Activated CD8-positive, alpha-beta memory T cell treated with anti-CD3 and anti-CD28 coated beads, Interleukin-2, amount 50 U/mL, for 48 hours (primary cell): ENCODE measurements at places on chromosomes 7 and 10.

DNA sequence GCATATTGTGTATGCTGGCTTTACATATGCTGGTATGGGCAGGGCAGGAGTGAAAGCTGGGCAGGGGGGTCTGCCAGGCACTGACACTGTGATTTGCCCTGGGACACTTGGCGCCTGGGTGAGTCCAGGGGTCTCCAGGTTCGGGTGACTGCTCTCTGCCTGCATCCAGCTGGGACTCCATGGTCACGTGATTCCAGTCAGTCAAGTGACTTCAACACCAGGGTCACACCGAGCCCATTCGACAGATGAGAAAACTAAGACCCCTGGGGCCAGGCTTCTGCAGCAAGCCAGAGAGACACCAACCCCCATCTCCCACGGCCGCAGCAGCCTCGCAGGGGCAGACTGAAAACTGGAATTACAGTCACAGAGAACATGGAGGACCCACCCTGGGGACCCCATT lies 30.0 kb downstream of the MMD2 start:
- DNase-seq: no peak

GRCh38 chr7:33412331-33412730 lies 283.0 kb downstream of the BBS9 start:
- no peak for DNase-seq

DNA sequence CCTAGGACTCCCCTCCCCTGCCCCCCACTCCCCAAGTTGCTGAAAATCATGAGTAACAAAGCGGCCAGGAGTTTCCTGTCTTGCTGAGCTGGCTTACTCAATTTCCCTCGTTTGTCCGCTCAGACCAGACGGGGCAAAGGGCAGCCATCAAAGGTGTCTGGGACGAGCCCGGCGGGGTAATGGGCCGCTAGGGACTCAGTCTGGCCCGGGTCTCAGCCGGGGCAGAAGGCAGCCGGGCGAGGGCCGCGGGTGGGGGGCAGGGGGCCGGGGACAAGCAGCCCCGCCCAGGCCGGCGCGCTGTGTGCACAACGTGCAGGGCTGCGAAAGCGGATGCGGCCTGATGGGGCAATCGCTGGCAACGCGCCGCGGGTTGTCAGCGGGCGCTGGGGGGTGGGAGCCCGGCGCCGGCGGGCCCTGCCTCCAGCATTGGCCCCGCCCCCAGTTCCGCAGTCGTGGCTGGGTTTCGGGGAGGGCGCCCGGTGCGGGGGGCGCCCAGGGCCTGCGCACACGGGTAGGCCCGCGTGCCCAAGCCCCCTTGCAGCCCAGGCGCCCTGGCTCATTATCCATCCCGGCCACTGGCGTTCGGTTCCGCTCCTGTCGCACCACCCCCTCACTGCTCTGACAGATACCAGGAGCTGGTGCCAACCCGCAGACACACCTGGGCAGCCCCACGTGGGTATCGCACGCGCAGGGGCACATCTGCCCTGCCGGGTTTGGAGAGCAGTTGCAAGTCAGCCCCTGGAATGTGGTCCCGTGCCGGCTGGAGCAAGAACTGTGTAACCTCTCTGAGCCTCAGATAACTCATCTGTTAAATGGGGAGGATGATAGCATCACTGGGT lies 35.1 kb downstream of the DNAJB12 start:
- peak; percentile 94 for DNase-seq

DNA sequence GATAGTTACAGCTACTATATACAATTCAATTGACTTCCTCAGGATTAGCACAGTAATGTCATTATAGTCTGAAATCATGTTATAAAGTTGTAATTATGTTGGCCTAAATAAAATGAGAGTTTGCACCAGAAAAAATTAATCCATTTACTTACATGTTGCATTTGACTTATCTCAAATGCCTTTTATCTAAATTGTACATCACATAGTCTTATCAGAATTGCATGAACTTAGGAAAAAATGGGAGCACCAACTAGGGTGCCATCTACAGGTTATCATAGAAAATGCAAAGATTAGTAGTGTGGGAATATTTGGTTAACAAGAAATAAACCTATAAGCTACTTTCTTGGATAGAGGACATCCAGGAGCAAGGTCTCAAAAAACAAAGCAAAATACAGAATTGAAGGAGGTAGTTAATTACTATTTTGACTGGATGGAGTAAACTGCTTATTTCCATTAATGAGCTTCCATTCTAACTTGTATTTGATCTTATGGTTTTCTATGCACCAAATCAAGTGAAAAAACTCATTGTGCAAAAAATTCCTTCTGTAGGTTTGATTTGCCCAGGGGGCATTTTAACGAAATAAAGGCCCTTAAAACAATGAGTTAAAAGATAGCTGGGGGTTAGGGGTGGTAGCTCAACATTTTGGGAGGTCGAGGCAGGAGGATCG lies 60.0 kb upstream of the ORC5 start:
- DNase-seq: no peak

GRCh38 chr10:13056456-13057077 lies 43.4 kb upstream of the OPTN start:
- DNase-seq: no peak

- no peak for DNase-seq
These were observed 324.9 kb downstream of the LRRTM3 start for GRCh38 chr10:67250686-67251085.

DNA sequence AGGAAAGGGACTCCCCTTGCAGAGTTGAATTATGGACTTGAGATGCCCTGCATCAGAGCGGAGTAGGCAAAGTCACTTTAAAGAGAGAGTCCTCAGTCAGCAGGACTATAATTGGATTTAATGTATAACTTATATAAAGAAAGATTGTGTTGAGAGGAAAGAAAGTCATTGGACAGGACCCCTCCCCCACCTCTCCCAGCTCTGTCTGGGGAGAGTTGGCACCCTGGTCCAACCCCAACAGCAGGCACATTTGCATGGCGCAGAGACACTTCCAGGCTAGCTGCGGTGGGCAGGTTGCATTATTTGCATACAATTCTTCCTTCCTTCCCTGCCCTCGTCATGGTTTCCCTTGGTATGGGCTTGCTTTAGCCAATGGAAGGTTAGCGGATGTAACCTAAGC lies 46.1 kb upstream of the NPTX2 start:
- no peak for DNase-seq

GRCh38 chr10:118045158-118045836 lies 1.4 kb downstream of the RAB11FIP2 start:
- no peak for DNase-seq

DNA sequence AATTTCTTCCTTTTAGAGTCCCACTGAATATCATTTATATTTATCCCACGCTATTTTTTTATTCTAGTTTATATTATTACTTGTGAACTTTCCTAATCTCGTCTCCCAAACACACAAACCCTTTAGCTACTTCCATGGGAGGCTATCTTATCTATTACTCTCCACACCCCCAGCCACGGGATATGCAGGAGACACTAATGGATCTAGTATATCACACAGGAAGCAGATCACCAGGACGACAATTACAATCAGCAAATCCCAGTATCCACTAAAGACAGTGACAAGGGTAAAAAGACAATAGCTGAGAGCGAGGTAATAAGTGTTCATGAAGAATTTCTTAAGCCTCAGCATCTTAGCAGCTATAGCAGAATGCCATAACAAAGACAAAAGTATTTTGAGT lies 3.8 kb upstream of the AKR1E2 start:
- DNase-seq: no peak

- no peak for DNase-seq
These were observed 221.2 kb downstream of the FAM107B start for GRCh38 chr10:14553448-14553847.

- no peak for DNase-seq
These were observed 46.0 kb downstream of the CDC123 start for GRCh38 chr10:12241810-12242529.

DNA sequence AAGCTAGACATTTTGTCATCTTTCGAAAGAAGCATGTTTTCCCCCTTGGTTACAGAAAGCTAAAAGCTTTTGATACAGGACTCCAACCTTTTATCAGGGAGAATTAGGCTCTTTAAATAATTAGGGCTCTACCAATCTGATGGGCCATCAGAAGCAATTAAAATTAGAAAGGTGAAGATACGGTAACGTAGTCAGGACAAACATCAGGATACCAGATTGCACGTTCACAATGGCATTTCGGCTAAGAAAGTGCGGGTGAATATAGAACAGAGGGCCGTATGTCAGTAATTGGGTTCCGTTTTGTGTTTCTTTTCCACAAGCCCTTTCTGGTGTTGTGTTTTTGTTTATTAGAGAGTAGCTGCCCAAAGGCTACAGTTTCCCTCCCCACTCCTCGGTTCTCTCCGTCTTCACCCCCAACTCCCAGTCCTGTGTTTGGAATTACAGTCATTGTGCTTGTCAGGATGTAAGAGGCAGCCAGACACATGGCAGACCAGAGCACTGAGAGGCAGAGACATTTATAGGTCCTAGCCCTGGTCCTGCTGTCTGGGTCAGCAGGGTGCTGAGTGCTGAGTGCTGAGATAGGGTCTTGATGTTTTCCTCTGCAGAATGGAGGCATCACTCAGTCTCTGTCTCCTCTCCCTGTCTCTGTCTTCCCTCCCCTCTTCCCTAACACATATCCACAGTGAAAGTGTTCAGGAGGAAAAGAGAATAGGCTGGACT lies 5.5 kb downstream of the PFKP start:
- DNase-seq: no peak
